ENCODE measurements at places on chromosomes 7 and 10.

DNA sequence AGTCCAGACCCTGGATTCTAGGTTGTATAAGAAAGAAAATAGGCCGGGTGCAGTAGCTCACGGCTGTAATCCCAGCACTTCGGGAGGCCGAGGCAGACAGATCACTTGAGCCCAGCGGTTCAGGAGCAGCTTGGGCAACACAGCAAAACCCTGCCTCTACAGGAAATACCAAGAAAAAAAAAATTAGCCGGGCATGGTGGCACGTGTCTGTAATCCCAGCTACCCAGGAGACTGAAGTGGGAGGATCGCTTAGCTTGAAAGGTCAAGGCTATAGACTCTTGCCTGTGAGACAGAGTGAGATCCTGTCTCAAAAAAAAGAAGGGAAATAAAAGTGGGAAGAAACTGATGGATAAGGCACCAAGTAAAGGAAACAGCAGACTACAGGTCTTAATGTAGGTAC lies 287.9 kb upstream of the KLF14 start:
- no peak for DNase-seq

GRCh38 chr10:18474118-18474455 lies 177.3 kb downstream of the NSUN6 start:
- no peak for DNase-seq

GRCh38 chr7:153401795-153402720 lies 642.5 kb downstream of the ACTR3B start:
- DNase-seq = no peak

DNA sequence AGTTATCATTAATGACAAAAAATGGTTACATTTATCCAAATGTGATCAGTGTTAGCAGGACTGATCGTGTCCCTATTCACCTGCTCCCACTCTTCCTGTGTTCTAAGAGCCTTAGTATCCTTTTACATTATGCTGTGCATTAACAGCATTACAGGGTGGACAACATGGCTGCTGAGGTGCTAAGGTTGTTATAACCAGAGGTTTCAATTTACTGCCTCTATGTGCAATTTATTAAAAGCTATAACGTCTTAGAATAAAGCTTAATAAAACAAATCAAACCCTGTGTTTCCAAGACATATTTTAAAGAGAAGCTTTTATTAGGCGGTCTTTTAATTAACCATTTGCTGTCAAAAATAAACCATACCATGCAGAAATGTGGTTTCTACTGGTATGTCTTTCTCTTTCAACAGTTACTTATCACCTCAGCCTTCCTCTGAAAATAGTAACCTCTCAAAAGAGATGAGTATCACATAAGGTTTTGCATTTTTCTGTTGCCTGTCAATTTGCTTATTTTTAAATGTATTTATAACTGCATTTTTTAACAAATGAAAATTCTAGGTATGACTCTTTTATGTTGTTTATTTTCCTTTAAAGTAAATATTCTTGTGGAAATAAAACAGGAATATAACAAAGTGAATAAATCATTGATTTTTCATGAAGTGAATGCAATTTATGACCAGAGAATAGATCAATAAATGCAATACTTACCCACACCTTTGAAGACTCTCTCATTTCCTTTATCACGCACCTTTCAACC lies 849.8 kb upstream of the SORCS1 start:
- no peak for DNase-seq

- DNase-seq = no peak
Measured at GRCh38 chr7:158749396-158749795, 44.8 kb upstream of the NCAPG2 start.

GRCh38 chr10:102598243-102598642 lies 46.0 kb upstream of the TRIM8 start:
- no peak for DNase-seq

GRCh38 chr10:1374511-1375345 lies 318.5 kb downstream of the WDR37 start:
- no peak for DNase-seq

GRCh38 chr7:106421181-106421762 lies 136.5 kb upstream of the NAMPT start:
- peak; percentile 15 for DNase-seq

GRCh38 chr7:155586843-155587440 lies 40.6 kb upstream of the CNPY1 start:
- DNase-seq = no peak

DNA sequence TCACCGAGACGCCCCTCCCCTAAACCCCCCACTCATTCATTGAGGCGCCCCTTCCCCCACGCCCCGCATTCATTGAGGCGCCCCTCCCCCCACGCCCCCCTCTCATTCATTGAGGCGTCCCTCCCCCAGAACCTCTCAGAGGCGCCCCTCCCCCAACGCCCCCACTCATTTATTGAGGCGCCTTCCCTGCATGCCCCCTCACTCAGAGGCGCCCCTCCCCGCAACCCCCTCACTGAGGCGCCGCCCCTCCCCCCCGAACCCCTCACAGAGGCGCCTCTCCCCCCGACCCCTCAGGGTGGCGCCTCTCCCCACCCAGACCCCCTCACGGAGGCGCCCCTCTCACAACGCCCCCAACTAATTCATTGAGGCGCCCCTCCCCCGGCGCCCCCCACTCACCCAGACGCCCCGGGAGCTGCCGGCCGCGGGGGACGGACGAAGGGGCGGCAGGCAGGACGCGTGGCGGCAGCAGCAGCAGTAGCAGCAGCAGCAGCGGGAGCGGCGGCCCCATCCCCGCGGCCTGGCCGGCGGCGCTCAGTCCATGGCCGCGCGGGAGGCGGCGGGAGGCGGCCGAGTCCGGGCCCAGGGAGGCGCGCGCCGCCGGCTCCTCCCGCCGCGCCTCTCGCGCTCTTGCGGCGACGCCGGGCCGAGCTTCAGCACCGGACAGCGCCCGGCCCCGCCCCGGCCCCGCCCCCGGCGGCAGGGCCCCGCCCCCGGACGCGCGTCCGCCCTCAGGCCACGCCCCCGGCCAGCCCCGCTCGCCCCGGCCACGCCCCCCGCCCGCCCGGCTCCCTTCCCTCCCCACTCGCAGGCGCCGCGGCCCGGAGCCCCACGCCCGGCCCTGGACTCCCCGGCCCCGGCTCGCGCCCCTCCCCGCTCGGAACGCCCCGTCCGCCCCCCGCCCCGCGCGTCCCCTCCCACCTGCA lies at the start of gene PTPRN2:
TSS of gene PTPRN2 (minus strand) at position 662 of the 923 bp plus-strand sequence.
- DNase-seq = peak; percentile 58

- DNase-seq = no peak
Measured at GRCh38 chr7:95322396-95322795, 1.9 kb downstream of the PON1 start.

- no peak for DNase-seq
Measured at GRCh38 chr7:153902862-153903261, 149.3 kb upstream of the DPP6 start.

DNA sequence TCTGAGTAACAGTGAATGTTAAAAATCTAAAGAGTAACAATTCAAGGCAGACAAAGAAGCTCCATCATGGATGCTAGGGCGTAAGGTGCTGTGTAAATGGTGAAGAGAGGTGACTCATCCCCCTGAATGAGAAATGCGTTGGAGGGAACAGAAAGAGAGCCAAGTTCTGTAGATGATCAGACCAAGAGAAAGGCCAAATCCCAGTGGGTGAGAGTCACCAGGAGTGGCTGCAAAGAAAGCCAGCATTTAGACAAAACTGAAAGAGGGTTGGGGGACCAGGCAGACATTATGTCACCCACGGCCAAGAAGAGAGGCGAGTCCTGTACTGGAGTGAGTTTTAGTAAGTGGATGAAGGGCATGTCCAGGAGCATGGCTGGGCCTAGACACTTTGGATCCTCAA lies 153.1 kb downstream of the TRIL start:
- DNase-seq = peak; percentile 28

GRCh38 chr7:134890246-134891240 lies 95.8 kb upstream of the AGBL3 start:
- DNase-seq = no peak
